GDM1 (cell line): ENCODE measurements at places on chromosomes 12 and 14.

GRCh38 chr12:84727961-84728360 is 184.6 kb downstream of the SLC6A15 start:
- DNase-seq, result no peak

DNA sequence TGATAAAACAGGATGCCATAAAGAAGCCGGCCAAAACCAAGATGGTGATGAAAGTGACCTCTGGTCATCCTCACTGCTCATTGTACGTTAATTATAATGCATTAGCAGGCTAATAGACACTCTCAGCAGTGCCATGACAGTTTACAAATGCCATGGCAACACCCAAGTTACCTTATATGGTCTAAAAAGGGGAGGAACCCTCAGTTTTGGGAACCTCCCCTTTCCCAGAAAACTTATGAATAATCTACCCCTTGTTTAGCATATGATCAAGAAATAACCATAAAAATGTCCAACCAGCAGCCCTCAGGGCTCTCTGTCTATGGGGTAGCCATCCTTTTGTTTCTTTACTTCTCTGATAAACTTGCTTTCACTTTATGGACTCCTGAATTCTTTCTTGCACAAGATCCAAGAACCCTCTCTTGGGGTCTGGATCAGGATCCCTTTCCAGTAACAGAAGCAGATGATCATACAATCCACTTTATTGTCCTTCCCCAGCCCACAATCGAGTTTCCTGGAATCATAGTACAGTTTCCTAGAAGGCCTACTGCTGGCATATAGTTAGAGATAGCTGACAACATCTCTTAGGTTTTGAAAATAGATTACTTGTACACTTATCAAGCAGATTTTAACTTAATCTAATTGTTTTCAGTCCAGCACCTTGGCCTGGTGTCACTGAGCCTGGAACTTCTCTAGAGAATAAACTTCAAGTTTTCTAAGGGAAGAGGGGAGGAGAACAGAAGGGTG is 266.7 kb upstream of the HMGA2 start:
- DNase-seq, result no peak

DNA sequence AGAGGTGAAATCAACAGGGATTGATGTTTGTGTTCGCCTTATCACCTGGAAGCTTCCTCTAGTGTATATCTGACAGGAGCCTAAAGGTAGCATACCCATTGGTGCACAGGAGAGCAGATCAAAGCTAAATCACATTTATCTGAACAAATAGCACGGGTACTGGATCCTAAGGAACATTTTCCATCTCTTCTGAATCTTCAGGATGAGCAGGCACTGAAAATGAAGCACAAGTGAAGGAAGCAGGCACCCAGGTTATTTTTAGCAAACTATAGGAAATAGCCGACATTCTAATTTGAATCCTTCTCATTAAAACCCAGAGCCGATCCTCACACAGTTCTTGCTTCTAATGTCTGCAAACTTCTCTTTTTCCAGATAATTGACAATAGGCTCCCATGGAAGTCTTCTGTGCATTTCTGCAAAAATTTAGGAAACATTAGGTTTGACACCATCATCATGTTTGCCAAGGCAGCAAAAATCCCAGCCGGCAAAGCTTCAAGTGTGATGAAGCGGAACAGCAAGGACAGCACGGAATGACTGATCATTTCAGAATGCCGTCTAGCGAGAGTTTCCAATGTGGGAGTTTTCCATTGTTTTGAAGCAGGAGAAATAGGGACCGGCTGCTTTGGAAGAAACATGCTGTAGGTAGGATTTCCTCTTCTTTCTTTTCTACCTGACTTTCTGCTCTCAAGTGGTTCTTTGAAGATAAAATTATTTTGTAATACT is 24.3 kb upstream of the RGS6 start:
- DNase-seq, result no peak

- no peak for DNase-seq
Measured at GRCh38 chr14:77125823-77126325, 15.7 kb downstream of the ZDHHC22 start.

DNA sequence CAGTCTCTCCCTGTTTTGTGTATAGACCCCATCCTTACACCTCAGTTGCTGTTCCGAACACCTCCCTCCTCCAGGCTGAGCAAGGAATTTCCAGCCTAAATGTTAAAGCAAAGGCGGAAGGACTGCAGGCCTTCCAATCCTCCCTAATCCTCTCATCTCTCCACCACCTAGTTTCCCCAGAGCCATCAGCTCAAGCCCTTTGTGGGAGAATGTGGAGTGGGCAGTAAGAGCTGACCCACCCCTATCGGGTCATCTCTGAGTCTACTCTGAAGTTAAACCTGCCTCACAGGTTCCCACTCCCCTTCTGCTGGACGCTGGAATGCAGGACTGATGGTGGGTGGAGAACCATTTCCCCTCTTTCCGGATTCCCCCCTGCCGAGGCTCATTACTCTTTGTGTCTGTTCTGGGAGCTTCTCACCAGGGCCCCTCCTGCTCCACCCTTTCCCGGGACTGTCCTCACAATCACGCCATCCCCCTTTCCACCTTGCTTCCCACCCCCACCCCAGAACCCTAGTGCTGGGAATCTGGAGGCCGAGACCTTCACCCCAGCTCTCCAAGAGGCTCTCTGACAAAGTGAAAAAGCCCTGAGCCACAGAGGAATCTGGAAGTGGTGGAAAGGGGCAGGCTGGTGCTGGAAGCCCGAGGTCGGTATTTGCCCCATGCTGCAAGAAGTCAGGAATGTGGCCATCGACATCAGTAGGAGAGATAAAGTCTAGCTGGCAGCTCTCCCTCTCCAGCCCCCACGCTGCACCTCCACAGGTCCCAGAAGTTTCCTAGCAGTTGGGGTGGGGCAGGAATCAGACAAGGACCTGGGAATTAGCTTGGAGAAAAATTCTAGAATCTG is 3.3 kb upstream of the KRT18 start:
- no peak for DNase-seq

GRCh38 chr12:95641299-95641952 is 90.2 kb upstream of the USP44 start:
- DNase-seq, result no peak

- DNase-seq, result no peak
Measured at GRCh38 chr12:89891933-89892332, 183.3 kb upstream of the ATP2B1 start.

DNA sequence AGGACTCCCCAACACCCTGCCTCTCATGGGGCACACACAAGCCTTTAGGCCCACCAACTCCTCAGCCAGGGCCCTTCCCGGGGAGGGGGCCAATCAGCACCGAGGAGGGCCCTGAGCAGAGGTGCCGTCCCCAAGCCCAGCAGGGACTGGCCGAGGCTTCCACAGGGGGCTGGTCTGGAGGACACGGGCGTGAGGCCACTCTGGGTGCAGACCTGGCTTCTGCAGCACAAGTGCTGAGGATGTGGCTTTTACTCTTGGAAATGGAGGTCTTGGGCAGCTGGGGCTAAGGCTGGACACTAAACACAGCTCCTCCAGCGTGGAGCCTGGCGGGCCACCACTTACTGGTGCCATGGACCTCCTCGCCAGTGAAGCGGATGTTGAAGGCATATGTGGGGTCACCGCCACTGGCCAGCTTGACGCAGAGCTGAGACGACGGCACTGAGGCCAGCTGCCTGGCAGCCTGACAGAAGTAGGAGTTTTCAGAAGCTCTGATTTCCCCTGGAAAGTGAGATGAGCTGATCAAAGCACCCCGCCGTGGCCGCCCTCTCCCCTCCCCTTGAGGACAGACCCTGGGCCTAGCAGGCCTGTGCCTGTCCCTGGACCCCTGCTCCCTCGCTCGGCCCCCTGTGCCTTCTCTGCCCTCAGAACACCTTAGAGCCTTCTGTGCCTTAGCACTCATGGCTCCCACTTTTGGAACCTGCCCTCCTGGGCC is 44.0 kb downstream of the TRAFD1 start:
- DNase-seq, result no peak

- peak; percentile 7 for DNase-seq
Measured at GRCh38 chr12:3491938-3492792, 1.2 kb downstream of the PRMT8 start.

- DNase-seq, result no peak
Measured at GRCh38 chr12:105020241-105020962, 34.3 kb downstream of the NOPCHAP1 start.

- DNase-seq, result no peak
Measured at GRCh38 chr12:16475521-16475920, 128.1 kb downstream of the MGST1 start.

GRCh38 chr14:23719225-23719985 is 83.2 kb downstream of the DHRS2 start:
- DNase-seq, result no peak

- DNase-seq, result no peak
Measured at GRCh38 chr12:131196220-131196619, 242.5 kb downstream of the ADGRD1 start.

DNA sequence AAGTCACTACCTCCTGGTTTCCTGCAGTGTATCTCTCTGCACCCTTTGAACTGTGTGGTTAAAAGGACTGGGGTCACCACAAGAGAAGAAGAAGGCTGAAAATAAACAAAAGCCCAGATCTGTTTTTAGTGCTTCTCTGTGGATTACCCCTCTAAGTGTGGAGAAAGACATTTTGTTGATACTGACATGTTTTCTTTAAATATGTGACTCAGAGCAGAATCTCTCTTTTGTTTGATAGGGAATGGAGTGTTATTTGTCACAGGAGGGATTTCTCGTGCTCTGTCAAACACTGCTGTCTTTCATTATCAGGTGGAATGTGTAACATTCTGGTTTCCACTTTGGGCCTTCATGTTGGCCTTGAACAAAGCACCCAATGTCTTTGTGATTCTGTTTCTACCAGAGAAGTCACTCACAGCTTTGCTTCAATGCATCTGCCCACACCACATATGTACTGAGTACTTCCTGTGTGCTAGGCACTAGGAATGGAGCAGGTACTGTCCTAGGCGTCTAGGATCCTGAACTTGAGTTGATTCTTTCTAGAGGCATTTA is 82.1 kb downstream of the PLXNC1 start:
- DNase-seq, result no peak

DNA sequence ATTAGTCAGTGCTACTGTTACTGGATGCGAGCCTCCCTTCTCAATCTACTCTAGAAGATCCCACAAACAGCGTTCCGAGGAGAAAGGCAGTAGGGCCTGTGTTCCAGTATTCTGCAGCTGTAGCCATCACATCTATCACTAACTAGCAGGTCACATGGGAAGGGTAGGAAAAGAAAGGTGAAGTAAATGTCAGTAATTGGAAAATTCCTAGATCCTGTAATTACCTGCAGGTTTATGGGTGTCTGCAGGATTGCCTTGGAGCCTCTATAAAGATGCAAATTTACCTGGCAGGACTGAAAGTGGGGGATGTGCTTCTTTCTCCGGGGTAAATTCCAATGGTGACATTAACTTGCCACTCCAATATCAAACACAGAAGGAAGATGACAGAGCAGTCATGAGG is 77.8 kb downstream of the FERMT2 start:
- no peak for DNase-seq

- no peak for DNase-seq
Measured at GRCh38 chr12:84412226-84412625, 500.4 kb downstream of the SLC6A15 start.

DNA sequence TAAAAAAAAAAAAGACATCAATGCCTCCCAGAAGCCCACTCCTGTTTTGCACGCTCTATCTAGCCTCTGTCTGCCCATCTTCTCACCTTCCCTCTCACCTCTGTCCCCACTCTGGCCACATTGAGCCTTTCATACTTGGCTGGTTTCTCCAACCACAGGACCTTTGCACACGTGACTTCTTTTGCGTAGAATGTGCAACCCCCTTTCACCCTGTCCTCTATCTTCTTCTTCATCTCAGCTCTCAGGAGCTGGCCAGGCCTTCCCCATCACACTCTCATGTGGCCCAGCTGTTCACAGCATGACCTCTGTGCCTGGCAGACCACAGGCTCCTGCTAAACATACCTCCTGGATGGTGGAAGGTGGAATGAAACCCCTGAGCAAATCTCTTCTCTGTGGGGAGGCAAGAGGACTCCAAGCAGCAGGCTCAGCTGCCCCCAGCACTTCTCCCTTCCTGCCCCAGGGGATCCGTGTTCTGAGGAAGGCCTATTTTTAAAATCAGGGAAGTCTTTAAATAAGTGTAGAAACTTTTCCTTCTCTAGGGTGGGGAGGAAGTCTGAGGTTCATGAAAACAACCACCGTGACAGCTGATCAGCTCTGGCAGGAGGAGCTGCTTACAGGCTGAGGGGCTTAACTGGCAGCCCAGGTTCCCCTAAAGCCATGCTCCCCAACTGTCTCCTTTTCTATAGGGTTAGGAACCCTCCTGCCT is 11.6 kb downstream of the HVCN1 start:
- peak; percentile 52 for DNase-seq

GRCh38 chr12:122250047-122250446 is 16.2 kb downstream of the VPS33A start:
- DNase-seq, result no peak

- no peak for DNase-seq
Measured at GRCh38 chr12:49870501-49871262, 27.8 kb upstream of the BCDIN3D start.

- DNase-seq, result no peak
Measured at GRCh38 chr12:106144847-106145246, 6.1 kb upstream of the NUAK1 start.

DNA sequence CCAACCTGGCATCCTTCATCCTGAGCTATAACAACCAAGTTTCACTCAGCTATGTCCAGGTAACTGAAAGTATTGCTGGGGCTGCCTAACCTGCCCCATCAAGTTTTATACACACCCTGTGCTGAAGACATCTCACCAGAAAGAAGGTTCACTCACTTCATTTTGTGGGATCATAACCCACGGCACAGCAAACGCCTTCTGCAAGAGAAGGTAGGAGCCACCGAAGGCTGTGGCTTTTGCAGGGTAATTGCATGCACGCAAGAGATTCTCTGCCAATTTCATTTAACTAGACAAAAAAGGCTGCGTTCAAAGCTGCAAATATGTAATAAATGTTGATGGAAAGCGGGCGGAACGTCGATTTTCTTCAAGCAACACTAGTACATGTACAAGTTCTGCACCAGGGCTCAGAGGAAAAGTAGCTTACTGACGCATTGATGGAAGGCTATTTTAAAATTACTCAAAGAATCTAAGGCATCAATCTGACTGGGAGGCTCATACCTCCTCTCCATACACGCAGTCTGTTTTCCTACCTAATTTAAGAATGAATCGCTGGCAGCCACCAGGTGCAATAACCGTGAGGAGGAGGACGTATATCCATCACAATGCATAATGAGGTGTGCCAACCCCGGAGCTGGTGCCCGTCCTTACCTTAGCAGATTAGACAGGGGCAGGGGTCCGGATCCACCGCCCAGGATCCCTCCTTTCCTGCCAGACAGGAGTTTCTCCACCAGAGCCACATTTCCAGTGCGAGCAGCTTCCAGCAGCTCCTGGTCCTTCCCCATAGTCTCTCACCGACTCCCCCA is 1.1 kb downstream of the ANKS1B start:
- no peak for DNase-seq

GRCh38 chr14:104148433-104149277 is 10.3 kb downstream of the KIF26A start:
- no peak for DNase-seq

GRCh38 chr12:51864833-51865670 is 16.5 kb upstream of the FIGNL2 start:
- no peak for DNase-seq

GRCh38 chr12:126537961-126538530 is 1472.8 kb downstream of the AACS start:
- DNase-seq, result no peak

DNA sequence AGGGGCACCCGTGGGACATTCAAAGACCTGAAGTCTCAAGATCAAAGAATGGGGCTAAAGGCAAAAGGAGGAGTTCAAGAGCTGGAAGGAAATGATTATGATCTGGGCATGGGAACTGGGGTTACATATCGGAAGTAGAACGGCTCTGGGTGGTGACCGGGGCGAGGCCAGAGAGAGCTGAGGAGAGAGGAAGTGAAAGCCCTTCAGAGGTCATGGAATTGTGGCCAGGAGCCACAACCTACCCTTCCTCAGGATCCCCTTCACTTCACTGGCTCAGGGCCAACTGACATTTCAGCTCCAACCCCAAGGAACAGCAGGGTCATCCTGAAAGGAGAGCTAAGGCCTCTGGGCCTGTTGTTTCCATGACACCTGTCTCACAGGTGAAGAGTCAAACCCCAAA is 57.8 kb downstream of the GALNT16 start:
- no peak for DNase-seq
